ENCODE measurements at places on chromosomes 1 and 21.
A peak's percentile ranks its signal among the peaks of the same experiment; 100 is the strongest.

DNA sequence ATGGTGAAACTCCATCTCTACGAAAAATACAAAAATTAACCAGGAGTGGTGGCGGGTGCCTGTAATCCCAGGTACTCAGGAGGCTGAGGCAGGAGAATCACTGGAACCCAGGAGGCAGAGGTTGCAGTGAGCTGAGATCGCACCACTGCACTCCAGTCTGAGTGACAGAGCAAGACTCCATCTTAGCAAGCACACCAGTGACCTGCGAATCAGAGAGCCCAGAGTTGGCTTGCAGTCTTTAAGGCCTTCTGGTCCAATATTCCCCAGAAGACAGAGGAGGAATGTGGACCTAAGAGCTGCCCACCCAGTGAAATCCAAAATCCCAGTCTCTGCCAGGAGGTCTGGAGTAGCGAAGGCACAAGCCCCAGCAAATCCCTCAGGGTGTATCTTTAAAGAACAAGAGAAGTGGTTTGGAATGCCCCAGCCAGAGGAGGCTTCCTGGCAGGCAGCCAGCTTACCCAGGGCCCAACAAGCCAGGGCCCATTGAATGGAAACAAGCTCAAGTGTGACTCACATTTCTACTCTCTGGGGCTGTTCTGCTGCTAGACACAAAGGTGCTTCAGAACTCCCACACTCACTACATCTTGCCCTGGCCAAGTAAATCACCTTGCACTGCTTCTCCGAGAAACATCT, 23.9 kb downstream of the GPR161 start:
- peak; percentile 12 for DNase-seq

DNA sequence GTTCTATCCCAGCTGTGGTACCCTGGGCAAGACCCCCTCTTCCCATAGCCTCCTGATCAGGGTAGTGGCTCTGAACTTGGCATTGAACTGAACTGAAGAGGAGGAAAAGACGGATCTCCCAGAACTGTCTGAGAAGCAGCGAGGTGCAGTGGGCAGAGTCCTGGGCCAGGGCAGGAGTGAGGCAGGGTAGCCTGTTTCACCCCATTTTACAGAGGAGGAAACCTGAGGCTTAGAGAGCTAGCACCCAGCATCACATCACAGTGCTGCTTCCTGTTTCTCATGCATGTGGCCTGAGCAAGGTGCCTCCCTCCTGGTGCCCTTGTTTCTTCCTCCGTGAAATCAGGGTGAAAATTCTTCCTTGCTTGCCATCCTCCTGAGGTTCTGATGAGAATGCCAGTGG, 17.1 kb downstream of the ZNF362 start:
- no peak for DNase-seq

DNA sequence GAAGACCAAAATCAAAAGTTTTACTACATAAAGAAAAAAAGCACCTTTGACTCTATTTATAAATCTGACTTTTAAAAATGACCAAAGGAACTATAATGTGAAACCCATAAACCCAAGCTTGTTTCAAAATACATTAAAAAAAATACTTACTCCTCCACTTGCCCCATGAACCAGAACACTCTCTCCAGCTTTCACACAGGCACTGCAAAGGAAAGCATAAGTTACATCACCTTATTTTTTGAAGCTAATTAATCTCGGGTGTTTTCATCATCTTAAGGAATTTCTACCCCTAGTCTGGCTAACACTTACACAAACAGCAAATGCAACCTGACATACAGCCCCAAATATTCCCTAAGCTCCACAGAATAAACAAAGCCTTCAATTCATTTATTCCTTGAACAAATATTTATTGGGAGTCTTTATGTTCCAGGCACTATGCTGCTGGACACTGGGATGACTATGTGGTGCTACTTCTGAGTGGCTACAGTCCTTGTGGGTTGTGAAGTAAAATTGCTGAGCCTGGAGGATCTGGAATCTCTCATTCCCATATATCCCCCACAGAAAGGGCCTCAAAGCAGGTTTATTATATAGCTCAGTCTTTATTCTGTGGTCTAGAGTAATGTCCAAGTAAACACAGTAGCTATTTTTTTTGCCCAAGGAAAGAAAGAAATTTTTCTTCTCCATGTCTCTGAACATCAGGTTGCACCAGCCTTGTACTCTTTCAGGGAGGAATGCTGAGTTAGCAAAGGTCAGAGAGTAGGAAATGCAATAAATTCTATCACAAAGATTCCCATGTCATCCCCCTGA, 18.2 kb downstream of the CRYZ start:
- DNase-seq, result no peak

GRCh38 chr1:46148318-46148717, 15.9 kb upstream of the PIK3R3 start:
- DNase-seq, result no peak

GRCh38 chr1:5917591-5918274, 74.5 kb downstream of the NPHP4 start:
- DNase-seq, result no peak

DNA sequence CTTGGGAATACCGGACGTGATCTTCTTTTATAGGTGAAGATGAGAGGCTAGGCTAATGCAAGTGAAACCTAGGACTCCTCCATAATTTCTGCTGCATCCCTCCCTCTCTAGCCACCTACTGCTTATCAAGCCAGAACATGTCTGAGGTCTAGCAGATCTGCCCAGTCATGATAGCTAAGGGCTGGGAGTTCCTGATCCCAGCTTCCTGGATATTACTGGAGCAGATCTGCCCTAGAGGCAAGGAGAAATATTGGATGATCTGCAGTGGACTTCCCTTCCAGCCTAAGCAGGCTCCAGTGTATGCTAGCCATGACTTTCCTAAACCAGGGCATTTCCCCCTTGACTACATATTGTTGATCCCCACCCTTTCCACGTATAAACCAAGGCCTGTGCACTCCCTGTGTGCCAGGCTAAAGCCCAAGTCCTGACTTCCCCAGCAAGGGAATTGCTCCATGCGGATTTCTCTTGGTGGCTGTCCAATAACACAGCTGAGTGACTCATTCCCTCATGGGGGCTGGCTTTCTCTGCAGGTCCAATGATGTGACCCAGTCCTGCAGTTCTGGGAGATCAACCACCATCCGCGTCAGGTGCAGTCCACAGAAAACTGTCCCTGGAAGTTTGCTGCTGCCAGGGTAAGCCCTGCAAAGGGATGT, 15.5 kb upstream of the SARS1 start:
- no peak for DNase-seq

DNA sequence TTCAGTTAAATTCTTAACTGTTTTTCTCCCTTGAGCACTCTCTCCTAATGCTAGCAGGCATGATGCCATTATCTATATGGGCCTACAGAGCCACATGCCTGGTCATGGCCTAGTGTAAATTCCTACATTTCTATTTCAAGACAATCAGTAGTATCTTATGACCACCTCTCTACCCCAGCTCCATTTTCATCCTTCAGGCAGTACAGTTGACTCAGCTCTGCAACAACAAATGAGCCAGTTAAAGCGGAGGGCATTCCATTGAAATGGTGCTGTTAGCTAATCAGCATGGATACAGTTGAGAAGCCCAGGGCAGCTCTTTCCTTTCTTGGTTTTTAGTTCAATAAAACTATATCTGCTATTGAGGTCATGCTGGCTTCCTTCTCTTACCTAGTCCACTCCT, 150.0 kb downstream of the PPP1R12B start:
- DNase-seq, result no peak

DNA sequence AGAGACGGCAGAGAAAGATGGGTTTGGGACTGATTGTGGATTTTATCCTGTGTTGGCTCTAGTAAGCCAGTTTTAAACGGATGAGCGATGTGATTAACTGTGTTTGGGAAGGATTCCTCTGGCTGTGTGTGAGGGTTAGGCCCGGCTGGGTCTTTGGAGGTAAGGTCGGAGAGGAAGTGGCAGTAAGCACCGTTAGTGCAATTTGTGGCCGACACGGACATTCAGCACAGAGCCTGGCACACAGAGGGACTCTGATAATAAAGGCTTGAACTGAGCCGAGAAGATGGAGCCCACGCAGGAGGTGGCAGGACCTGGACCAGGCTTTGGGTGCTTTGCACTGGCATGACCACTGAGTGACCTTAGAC, 1.3 kb downstream of the MTFR1L start:
- DNase-seq, result no peak

DNA sequence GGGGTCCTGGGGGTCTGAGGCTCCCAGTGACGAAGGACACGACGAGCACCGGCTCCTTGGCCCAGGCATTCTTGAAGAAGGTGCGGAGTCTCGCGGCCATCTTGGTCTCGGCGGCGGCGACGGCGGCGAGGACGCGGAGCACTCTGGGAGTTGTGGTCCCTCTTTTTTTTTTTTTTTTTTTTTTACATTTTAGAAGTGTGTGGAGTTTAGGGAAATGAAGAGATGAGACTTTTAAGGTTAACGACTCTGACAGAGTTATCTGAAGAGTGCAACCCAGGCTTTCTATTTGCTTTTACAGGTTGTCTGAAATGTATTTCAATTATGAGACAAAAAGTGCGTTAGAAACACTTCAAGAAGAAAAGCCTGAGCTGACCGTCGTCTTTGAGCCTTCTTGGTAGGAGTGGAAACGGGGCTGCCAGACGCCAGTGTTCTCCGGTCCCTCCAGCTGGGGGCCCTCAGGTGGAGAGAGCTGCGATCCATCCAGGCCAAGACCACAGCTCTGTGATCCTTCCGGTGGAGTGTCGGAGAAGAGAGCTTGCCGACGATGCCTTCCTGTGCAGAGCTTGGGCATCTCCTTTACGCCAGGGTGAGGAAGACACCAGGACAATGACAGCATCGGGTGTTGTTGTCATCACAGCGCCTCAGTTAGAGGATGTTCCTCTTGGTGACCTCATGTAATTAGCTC, 9.7 kb downstream of the OR2B11 start:
- peak; percentile 49 for DNase-seq

- no peak for DNase-seq
Observed at GRCh38 chr1:115492019-115492595, 149.7 kb upstream of the VANGL1 start.

DNA sequence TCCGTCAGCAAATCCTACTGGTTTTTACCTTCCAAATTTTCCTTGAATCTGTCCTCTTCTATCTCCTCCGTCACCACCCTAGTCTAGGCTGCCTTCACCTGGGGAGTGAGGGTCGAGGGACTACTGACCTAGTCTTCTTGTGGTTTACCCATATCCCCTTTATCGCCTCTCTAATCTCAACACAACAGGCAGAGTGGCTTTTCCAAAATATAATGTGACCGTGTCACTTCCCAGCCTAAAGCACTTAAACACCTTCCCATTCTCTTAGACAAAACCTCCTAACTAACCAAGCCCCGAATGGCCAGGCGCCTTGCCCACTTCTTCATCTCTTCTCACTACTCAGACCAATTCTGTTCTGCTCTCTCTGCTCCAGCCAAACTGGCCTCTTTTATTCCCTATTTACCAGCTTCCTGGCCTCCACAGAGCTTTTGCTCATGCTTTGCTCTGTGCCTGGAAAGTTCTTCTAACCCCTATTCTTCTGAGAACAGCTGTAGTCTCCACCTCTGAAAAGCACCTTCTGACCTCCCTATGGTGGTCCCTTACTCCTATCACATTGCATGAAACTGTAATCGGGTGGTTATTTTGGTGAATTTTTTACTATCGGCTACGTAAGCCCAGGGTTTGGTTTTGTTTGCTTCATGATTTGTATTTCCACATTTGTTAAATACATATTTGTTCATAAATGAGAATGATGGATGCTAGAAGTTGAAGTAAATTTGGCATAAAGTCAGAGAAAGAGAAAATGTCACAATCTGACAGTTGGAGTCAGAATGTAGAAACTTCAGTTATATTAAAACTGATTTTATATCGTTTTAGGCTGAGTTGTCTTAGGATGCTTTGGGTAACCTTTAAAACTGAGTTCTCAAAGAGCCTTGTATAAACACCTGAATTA, 1.2 kb upstream of the NBPF1 start:
- DNase-seq, result no peak

GRCh38 chr1:219988387-219988786, 57.9 kb downstream of the EPRS1 start:
- DNase-seq, result no peak

Data from NCI-H1092 treated with DMSO at 0.1 percent for 48 hours (cell line).